ENCODE measurements at places on chromosomes 16 and 17. TPM values are rescaled to one million over a fixed set of nuclear protein-coding genes. Genes with fewer than 3 reads are reported as not detected.

The DPEP2 gene
- total RNA-seq = 0.85 TPM

The TBC1D3I gene
- not detected for total RNA-seq

DNA sequence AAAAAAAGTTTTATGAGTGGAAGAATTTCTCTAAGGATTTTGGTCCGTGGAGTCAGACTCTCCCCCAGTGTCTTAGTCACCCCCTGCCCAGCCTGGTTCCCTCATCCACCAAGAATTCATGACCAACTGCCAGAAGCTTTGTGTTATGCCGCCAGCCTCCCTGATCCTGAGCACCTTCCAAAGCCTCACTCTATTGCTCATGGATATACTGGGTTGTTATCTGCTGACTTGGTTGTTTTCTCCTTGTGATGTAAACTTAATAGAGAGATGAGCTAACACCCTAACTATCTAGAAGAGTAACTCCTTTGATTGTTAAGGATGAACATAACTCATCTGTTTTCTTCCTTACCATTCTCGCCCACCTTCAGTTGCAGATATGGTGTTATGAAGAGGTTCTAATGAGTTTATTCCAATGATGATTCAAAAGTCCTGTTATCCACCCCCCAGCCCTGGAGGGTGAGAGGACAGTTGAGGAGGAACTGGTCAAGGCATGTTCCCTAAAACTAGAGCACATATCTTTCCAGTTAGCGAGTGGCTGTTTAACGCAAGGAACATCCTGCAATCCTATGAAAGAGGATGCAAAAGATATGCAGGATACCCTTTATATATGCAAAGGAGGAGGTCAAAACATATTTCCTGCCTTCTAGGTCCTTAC, 1.5 kb upstream of the PSMD3 start:
- no peaks in the 10 kb centered on the region for H3K4me1 ChIP-seq
- no peaks in the 10 kb centered on the region for H3K27me3 ChIP-seq
- no peak overlapping the region for H3K4me3 ChIP-seq

- no peaks in the 10 kb centered on the region for H3K4me1 ChIP-seq
- no peaks in the 10 kb centered on the region for H3K27me3 ChIP-seq
- H3K4me3 ChIP-seq = no peak overlapping the region
- no peak for DNase-seq
- H3K36me3 ChIP-seq = no peaks in the 10 kb centered on the region
- H3K27ac ChIP-seq = no peak overlapping the region
Observed at GRCh38 chr17:60720763-60721531, 43.3 kb downstream of the BCAS3 start.

GRCh38 chr17:41800601-41801373, 11.0 kb downstream of the P3H4 start:
- H3K27me3 ChIP-seq = no peaks in the 10 kb centered on the region
- DNase-seq = no peak
- H3K36me3 ChIP-seq = peaks cover 5% of the 10 kb centered on the region
- H3K4me3 ChIP-seq = no peak overlapping the region
- H3K27ac ChIP-seq = no peak overlapping the region

Data from right atrium auricular region (tissue), 2 donors.